CD4-positive, alpha-beta T cell treated with Interleukin-17A for 4 hours (primary cell): ENCODE measurements at places on chromosomes 6 and 20.

- DNase-seq, result no peak
These were observed 374.8 kb upstream of the EPHA7 start for GRCh38 chr6:93794166-93794565.

- DNase-seq, result no peak
These were observed 758.0 kb upstream of the MMS22L start for GRCh38 chr6:98041056-98041455.

DNA sequence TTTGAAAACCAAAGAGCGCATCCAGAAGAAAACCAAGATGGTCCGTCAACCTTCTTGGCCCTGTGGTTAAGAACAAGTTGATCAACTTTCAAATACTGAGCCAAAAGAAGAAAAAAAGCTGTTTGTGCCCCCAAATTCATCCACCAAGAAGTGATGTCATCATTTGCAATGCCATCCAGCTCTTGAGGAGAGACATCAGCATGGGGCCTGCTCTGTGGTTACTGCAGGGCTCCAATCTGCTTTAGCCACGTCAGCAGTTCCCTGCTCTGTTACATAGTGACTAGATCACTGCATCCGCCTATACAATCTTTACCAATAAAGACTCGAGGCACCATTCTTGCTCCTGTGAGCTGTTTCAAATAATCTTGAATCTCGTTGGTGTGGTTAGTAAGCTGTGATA, 75.0 kb upstream of the BLCAP start:
- DNase-seq, result no peak

- DNase-seq, result no peak
These were observed 51.9 kb downstream of the UNC5CL start for GRCh38 chr6:40986921-40987819.

- DNase-seq, result no peak
These were observed 696 bp downstream of the CALHM5 start for GRCh38 chr6:116512111-116512559.
